Activated CD4-positive, alpha-beta T cell treated with anti-CD3 and anti-CD28 coated beads for 4 hours (primary cell): ENCODE measurements at places on chromosomes 12 and 14.
A peak's percentile ranks its signal among the peaks of the same experiment; 100 is the strongest.

DNA sequence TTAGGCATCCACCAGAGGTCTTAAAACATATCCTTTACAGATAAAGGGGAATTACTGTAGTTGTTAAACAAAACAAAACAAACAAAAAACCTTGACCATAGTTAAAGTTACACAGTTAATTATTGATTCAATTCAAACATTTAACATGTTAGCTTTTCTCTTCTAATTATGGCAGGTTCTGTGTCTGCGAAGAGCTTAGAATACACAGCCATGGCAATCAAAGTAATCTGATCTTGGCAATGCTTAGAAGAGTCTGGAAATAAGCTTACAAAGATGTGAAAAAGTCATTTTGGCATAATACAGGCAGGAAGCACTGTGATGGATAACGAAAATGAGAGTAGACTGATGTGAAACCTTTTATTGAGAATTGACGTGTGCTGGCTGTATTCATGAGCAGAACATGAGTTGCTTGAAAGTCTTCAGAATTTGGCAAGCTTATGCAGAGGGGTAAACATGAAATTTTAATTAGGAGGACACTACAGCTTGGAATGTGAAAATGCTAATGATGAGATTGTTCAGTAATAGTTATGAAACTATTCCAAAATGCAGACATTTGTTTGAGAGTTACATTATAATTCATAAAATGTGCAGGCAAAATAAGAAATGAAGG is 629.6 kb downstream of the FSCB start:
- DNase-seq = no peak

GRCh38 chr12:34186492-34186891 is 164.2 kb downstream of the ALG10 start:
- no peak for DNase-seq

- DNase-seq = peak; percentile 94
These were observed 383 bp upstream of the GLI1 start for GRCh38 chr12:57459055-57459749.

DNA sequence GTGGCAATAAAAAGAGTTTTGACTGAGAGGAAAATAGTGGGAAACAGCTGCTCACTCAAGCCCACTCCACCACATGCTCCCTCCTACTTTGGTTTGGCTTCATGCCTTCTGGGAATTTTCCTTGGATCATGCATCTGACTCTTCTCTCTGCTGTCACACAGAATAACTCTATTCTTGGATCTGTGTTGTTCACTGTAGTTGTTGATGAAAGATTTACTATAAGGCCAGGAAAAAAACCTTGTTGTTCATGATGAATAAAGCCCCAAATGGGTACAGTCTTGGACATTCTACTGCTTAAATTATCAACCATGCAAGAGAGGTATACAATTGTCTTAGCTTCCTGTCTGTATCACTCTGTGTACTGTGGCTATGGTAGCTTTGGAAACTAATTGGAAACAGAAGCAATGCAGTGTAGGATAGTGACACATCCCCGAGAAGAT is 70.5 kb downstream of the TMX1 start:
- no peak for DNase-seq

DNA sequence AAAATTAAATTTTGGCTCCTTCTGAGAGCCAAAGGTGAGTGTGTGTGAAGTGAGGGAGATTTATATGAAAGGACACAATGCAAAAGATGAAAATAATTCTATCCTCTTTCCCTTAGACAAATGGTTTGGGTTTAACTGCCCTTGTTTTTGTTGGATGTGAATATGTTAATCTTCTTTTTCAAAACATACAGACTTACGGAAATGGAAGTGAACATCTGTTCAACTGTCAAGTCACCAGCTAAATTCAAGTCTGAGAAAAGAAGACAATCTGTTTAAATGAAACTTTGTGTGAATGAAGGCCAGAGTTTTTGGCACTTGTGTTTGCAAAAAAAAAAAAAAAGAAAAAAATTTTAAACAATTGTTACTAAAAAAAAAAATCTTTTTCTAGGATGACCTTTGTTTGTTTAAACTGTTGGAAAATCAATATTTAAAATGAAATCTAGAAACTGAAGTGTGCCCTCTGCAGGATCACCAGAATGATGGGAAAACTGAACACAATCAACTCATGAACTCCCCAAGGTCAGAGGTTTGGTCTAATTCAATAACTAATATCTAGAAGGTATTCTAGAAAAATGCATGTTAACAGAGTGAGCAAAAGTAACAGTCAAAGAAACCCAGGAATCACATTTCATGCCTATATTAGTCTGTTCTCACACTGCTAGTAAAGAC is 448.8 kb downstream of the FLRT2 start:
- no peak for DNase-seq

DNA sequence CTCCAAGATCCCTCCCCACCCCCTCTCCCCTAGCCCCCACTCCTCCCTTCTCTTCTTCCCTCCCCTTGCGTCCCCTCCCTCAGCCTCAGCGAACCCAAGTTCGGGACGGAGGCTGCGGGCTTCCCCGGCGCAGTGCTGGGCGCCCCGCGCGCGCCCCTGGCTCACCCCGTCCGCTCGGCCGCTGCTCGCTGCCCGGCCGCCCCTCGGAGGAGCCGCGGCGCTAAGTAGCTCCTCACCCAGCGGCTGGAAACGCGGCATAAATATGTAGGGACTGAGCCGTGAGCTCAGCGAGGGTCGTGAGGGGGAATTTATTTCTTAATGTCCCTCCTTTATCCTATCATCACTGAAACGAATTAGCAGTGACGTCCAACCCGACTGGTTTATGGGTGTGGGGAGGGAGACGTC is at the start of gene NOS1:
TSS of gene NOS1 (minus strand) at position 280 of the 405 bp plus-strand sequence. CDS start 30,557 bp downstream, outside the sequence.
- DNase-seq = no peak

- DNase-seq = no peak
These were observed 18.6 kb upstream of the TDRD9 start for GRCh38 chr14:103909531-103910261.

DNA sequence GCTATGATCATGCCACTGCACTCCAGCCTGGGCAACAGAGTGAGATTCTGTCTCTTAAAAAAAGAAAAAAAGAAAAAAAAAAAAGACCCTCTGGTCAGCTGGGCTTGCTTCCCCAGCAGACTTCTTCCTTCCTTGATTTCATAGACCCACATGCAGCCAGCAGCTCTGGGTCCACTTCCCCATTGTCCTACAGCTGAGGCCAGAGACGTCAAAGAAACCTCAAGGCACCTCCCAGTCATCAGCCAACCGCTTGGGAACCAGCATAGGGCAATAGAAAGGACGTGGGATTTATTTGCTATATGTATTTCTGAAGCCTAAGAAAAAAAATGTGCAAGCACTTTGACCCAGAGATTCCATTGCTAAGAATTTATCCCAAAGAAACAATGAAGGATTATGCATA is 35.4 kb upstream of the SPPL3 start:
- DNase-seq = no peak

GRCh38 chr14:100302616-100303015 is 3.6 kb downstream of the SLC25A29 start:
- no peak for DNase-seq

- no peak for DNase-seq
These were observed 1325.1 kb downstream of the SLC16A7 start for GRCh38 chr12:60920841-60921495.

DNA sequence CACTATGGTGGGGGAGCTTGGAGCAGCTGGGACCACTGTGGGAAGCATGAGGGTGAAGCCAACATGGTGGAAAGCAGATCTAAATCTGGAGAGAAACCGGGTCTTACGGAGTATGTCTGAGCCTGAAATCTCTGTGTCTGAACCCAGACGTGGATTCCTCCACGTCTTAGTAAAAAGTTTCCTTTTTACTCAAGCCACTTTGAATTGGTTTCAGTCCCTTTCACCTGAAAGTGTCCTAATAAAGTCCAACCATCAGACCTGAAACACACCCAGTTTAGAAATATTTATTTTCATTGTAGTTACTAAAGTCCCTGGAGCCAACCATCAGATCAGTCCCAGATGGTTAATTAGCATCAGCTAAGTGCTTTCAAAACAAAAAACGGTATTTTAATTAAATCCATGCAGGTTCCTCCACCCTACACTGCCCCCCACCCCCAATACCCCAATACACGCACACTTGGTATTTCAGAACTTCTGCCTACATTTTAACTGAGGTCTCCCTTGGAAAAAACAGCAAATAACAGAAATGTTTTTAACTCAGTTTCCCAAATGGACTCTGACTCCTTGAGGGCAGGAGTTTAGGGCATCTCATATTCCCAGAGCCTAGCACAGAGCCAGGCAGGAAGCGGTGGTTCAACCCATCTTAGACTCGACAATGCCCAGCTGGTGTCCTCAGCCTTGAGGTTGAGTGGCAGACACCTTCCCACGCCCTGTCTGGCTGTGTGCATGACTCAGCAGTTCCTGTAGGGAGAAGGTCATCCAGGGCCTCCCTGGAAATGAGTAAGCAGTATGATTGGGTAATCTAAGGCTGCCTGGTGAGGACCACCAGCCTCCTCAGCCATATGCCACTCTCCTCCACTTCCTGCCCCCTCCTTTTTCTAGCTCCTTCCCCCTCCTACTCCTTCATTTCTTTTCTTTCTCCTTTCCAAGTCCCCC is 175.8 kb downstream of the TTC8 start:
- no peak for DNase-seq

GRCh38 chr12:124474709-124475108 is 92.7 kb downstream of the NCOR2 start:
- DNase-seq = no peak

DNA sequence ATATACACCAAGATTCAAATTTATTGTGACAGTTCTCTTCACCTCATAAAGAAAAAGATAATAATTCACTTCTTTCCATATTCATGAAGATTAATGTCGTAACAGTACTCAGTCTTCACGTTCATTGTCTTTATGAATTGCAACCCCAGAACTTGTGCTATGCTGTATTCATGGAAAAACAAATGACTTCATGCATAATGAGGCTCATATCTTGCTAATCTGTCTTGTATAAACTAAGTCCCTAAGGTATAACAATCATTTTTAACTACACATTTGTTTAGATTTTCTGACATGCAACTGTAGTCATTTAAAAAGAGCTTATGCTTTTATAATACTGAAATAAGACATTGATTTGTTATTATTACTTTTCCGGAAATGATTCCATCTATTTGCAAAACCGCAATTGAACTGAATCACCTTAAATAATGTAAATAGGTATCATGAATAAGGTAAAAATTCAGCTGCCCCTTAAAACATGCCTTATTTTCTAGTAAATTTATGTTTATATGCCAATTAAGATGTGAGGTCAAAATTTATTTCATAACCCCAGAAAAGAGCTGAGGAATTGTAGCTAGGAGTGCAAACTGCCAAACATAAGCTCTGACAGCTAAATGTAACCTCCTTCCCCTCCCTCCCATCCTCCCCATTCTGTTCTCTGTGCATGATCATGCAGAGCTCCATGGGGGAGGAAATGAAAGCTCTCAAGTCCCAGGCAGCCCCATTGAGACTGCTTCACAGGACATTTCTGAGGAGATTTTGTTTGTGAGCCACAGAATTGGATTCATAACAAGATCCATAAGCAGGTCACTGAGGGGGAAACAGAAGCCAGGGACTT is 301.6 kb downstream of the ATP23 start:
- DNase-seq = no peak

- no peak for DNase-seq
These were observed 128.5 kb upstream of the LMNTD1 start for GRCh38 chr12:25681580-25681979.

DNA sequence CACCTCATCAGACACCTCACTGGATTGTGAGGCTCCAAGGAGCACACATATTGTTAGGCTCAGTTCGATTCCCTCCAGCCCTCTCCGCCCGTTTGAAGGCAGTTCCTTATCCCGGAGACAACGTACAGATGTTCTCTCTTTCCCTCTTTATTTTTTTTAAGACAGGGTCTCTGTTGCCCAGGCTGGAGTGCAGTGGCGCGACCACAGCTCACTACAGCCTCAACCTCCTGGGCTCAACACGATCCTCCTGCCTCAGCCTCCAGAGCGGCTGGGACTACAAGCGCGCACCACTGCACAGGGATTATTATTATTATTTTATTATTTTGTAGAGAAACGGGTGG is 718 bp upstream of the TROAP start:
- no peak for DNase-seq

DNA sequence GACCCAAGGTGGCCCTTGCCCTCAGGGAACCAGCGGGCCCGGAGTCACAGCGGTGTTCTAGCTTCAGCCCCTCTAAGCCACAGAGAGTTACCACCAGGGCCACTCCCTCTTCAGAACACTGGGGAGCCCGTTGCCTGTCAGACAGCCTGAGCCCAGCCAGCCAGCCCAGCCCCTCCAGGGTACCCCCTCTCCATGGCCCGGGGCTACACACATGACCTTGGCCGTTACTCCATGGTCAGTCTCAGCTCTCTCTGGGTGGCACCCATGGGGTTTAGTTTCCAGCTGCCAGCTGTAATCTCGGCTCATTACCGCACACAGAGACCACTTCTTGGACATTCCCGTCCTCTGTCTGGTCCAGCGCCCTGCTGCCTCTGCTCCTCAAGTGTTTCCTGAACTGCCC is 35.0 kb downstream of the PPP2R5C start:
- DNase-seq = no peak

DNA sequence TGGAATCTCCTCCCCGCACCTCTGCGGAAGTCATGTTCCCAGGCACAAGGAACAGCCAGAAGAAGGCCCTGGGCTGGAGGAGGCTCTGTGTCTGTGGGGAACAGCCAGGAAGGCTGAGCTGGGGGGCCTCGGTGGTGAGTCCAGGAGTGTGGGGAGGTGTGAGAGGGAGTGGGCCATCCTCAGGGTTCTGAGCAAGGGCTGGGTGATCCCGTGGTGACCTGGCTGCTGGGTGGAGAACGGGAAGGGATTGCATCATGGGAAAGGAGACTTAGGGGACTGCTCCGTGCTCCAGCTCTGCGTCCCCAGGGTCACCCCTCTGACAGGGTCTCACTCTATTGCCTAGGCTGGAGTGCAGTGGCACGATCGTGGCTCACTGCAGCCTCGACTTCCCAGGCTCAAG is 13.8 kb downstream of the AACS start:
- DNase-seq = no peak

- no peak for DNase-seq
These were observed 3.1 kb upstream of the HOTAIR start for GRCh38 chr12:53977596-53978445.
